ENCODE measurements at places on chromosomes 6 and 20.

DNA sequence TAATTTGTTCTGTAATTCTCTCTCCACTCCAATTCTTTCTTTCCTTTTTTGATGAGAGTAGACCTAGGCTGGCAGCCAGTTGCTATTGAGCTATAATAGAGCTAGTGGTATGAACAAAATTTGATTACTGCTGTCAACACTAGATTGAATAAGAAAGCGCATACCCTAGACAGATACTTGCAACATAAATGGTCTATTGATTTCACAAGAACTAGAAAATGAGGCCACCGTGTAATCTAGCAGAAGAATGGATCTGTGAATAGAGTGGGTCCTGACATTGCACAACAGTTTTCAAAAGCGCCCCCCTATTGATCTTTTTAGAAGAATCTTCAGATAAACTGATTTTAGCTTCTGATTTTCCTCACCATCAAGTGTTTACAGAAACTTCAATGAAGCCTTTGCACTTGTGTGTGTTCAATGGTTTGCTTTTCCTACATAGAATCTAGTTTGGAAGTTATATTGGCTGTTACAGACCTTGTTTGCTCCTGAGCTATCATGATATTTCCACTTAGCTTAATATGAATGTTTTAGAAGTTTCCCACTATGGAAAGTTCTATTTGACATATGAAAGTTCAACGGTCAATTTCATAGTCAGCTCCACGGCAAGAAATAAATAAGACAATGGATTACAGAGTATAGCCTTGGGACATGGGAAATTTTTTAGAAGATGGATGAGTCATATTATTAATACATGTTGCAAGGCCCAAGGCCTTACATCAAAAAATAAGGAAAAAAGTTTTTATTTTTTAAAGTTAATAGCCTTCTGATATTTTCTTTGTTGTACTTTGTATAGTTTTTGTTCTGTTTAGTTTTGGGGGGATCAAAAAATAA is 55.6 kb downstream of the UTRN start:
- DNase-seq, result no peak

- no peak for DNase-seq
Observed at GRCh38 chr6:152399399-152399798, 237.8 kb downstream of the SYNE1 start.

DNA sequence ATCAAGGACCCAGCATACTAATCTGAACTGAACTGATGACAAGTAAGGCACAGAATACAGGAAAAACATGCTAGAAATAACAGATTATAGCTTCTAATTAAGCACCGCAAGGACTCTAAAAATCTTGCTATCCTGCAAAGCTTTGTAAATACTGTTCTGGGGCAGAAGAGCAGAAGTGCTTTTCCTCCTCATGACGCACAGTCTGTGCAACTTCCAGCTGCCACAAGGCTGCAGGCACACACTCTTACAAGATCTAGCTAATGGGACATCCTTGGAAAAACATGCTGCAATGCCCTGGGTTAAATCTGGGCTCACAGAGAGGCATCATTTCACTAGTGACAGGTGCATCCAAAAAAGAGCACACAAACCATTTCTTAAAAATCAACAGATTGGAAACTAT is 188.6 kb downstream of the GJA10 start:
- DNase-seq, result no peak

GRCh38 chr20:37189416-37190016 is 10.2 kb upstream of the MROH8 start:
- no peak for DNase-seq

DNA sequence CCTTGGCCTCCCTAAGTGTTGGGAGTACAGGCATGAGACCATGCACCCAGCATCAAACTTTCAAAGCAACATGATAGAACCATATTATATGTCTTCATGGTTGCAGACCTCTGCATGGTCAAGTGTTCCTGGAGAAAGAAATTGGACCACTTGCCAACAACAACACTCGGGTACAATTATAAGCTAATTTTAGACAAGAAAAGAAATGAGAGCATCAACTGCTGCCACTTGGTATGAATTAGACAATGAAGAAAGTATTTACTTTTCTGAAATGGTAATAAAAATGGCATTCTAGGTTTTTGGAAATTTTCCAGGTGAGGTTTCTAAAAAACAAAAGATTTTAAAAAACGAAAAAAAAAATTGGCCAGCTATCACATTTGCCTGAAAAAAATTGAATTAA is 7.7 kb upstream of the PM20D2 start:
- DNase-seq, result no peak

GRCh38 chr20:22663528-22664025 is 79.2 kb upstream of the FOXA2 start:
- DNase-seq, result no peak

DNA sequence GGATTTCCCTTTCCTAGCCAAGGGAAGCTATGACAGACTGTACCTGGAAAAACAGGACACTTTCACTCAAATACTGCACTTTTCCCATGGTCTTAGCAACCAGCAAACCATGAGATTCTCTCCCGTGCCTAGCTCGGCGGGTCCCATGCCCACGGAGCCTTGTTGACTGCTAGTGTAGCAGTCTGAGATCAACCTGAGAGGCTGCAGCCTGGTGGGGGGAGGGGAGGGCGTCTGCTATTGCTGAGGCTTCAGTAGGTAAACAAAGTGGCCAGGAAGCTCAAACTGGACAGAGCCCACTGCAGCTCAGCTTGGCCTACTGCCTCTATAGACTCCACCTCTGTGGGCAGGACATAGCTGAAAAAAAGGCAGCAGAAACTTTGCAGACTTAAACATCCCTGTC is 61.8 kb downstream of the EPM2A start:
- DNase-seq, result no peak

GRCh38 chr6:29531668-29532067 is 27.9 kb downstream of the UBD start:
- no peak for DNase-seq

DNA sequence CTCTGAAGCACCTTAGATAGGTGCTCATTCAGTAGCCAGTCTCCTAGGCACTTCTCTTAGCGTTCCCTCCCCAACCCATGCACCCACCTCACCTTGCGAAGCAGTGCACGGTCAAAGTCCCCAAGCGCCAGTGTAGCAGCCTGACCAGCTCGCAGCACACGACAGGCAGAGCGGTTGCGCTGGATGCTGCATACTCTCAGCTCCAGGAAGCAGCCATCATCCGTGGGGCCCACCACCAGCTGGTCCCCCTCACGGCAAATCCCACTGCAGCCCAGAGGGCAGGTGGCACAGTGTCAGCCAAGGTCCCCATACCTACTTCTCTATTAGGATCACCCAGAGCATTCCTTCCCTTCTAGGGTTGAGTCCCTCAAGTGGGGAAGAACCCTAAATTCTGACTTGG is 6.5 kb downstream of the GTPBP2 start:
- no peak for DNase-seq

DNA sequence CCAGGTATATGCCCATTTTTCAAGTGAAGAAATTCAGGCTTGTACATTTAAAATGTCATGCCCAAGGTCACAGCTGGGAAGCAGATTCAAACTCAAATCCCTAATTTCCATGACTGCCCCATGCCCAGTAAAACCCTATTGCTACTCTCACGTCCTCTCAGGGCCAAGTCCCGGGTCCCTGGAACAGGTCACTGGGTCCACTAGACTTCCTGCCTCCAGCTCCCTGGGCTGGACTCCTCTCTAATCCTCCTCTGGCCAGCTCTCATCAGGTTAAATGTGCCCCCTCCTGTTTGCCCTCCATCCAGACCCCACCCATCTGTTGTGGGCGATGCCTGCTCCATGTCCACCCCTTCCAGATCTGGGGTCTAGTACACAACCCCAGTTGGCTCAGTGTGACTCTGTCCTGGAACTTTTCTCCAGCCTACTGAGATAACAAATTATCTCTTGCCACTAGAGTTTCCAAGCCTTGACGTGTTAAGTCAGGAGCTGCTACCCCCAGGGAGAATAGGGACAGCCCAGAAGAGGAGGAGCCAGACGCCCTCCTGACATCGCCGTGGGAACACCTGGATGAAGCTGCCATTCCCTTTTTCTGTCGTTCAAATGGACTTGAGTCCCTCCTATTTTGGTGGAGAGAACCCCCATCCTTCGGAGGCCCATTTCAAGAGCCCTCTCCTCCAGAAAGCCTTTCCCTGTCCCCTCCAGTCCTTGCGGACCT is 3.7 kb upstream of the SPDEF start:
- no peak for DNase-seq

- no peak for DNase-seq
Observed at GRCh38 chr20:60851826-60852704, 400.0 kb upstream of the CDH4 start.

DNA sequence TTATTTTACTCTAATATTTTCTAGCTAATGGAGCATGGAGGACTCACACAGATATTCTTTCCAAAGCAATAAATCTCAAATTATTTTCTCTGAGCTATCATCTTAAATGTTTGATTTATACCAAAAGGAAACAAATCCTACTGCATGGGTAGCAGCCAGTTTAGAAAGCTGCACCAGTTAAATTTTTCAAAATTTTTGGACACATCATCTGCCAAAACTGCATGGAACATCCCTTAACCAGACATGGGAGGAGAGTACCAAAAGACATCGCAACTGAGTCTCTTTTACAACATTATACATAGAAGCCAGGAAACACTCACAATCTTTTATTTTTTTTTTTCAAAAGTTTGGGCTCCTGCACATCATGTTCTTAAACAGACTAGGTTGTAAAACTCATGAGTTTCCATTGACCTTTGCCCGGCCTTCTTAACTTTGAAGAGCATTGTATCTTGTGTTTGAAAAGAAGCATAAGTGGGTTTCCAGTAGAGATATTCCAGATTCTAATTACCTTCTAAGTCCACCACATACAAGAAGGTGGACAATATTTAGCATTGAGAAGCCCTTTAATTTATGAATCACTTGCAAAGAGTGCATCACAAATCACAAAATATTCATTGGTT is 87.7 kb upstream of the HMGCLL1 start:
- DNase-seq, result no peak

GRCh38 chr6:158506601-158507000 is 53.3 kb upstream of the TMEM181 start:
- no peak for DNase-seq

DNA sequence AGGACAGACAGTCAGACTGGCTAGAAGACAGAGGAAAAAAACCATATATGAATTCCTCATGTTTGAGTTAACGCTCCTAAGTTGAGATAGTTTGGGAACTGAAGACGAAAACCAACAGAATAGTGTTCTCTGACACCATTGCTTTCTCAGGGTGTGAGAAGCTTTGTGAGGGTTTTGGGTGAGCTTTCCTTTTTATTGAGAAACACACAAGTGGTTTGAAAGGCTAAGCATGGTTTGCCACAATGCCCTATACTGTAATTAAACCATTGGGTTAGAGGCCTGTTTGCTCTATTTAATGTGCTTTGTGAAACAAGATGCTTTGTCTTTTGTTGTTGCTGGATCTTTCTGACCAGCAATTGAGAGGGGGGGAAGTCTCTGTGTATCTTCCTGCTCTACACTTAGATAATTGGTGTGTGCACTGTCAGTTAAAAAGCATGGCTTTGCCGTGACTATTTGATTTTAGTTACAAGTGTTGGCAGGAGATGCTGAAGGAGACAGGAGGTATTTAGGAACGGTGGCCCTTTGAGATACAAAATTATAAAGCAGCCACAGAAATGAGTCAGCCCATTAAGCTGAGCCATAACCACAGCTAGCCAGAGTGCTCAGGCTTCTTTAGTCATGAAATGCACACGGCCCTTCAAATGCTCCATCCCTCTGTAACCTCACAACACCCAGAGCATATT is 273.0 kb upstream of the PREP start:
- DNase-seq, result no peak
